ENCODE measurements at places on chromosomes 2 and 18.

- no peak for DNase-seq
These were observed 68.6 kb upstream of the PELI1 start for GRCh38 chr2:64212801-64213321.

DNA sequence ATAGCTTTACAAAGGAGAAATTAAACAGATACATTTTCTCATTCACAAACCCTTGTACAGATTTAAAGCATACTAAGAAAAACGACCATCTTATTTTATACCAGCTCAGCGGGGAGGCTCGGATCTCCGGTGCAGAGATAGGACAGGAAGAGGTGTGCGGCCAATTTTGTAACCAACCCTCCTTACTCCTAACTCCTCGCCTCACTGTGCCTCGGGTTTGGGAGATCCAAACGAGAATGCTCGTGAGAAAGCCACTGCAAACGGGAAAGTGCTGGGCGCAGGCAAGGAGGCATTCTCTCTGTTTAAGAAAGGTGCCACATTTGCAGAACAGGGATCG lies 1.2 kb downstream of the KDSR start:
- peak; percentile 37 for DNase-seq

DNA sequence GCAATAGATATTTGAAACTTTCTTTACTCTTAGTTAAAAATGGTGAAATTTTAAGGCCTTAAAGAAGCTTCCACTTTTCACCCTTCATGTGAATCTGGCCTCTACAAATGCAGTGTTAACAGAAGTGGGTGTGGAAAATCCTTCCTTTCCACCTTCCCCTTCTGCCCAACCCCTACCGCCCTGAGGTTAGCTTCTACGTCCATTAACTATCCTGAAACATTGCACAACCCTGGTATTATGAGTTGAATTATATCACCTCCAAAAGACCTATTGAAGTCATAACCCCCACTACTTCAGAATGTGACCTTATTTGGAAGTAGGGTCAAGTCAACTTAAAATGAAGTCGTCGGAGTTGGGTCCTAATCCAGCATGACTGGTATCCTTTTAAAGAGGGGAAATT lies 80.8 kb upstream of the ACSL3 start:
- no peak for DNase-seq

DNA sequence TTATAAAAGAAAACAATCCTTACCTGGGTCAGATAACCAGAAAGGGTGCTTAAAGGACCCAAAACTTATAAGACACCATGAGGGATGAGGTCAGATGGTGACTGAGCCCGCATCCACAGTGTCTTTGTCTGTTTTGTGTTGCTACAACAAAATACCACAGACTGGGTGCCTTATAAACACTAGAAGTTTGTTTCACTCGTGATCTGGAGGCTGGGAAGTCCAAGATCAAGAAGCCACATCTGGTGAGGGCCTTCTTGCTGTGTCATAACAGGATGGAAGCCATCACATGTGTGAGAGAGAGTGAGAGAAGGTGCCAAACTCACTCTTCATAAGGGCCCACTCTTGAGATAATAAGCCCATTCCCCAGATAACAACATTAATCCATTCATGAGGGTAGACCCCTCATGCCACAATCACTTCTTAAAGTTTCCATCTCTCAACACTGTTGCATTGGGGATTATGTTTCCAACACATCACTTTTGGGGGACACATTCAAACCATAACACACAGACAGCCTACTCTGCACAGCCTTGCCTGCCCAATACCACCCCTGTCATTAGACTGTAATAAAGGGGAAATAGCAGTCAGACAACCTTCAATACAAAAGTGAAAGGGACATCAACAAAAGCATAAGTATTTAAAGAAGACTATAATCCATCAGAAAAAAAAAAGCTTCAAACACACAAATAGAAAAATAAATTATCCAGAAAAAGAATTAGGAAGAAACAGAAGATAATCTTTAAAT lies 249.8 kb downstream of the ANAPC1 start:
- no peak for DNase-seq

GRCh38 chr18:13269521-13270011 lies 51.0 kb downstream of the LDLRAD4 start:
- no peak for DNase-seq

- DNase-seq, result no peak
These were observed 61.5 kb upstream of the RPE start for GRCh38 chr2:209940936-209941335.

- no peak for DNase-seq
These were observed 379.6 kb downstream of the FBXO15 start for GRCh38 chr18:73768043-73768442.

DNA sequence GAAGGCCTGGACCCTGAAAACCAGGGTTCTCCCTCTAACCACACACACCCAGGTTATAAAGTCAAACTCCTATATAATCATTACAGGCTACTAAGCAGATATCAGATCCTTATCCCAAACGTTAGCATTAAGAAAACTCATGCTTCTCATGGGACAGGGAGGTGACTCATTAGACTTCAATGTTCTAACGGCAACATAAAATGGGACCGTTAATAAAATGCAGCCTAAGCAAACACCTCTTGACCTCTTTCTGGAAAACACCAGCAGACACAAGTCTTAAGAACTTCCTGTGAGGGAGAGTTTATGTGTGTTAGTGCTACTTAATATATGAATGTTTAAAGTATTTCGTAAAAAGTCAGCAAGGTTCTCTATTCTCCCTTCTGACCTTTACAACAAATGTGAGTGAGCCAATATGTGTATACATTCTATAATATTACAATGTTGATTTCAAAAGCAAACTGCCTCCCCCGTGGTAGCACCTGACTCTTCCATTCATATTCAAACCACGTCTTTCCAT lies 31.7 kb downstream of the LPIN2 start:
- no peak for DNase-seq

GRCh38 chr2:226701052-226701451 lies 98.6 kb downstream of the IRS1 start:
- no peak for DNase-seq

DNA sequence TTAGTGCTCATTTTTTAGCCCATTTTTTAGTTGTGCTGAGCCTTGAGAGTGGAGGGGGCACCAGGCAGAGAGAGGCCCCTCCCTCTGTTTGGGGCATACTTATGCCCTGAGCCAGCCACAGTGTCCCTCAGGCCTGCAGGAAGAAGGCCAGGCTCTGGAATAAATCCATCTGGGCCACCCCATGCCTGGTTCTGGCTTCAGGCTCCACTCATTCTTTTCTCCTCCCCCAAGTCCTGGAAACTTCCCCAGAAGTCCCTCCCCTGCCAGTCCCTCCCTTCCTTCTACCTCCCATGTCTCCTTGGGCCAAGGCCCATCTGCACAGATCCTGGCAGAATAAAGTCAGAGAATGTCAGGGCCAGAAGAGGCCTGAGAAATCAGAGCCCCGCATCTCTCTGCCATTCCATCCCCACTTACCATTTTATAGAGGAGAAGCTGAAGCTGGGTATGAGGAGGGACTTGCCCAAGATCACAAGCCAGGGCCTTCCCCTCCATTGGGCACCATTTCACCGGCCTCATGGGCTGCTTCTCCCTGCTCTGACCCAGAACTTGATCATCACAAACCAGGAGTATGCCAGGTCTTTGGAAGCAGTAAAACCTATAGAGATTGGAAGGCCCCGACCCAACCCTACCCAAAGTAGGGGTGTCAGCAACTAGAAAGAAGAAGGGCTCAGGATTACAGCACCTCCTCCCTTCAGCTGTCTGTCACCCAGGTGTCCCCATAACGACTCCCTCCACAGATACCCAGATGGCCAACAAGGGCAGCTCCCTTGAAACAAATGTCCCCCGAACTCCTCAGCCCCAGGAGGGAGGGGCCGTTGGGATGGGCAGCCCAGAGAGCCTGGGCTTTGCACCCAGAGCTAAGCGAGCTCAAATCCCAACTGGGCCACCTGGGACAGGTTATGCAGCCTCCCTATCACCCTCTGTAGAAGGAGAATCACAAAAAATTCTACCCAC lies 108.4 kb downstream of the POLR1A start:
- no peak for DNase-seq

DNA sequence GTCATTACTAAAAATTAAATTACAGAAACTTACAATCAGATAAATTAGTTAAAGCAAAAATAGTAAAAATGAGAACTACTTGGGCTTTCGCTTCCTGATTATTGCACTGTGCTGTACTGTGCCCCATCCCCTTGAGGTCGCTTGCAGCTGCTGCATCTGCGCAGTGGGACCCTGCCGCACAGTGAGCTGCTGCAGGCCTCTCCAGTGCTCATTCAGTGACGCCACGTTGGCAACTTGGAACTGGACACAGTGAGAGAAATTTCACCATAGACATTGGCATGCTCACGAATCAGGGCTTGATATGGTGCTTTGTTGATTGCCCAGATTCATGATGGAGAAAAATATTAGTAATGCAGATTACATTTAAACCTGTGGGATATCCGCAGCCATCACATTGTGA lies 290.8 kb upstream of the MYT1L start:
- DNase-seq, result no peak

DNA sequence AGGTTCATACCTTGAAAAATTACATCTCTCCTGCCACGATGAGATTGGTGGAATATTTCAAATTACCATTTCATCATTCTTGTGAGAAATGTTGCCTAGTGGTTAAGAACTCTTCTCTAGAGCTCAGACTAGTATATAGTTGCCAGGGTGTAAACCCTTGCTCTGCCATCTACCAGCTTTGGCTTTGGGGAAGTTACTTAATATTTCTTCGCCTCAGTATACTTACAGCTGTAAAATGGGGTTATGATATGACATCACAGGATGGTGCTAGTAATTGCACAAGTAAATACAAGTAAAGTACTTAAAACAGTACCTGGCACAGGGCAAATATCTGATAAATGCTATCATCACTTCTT lies 1.5 kb downstream of the SPOPL start:
- DNase-seq, result peak; percentile 11

DNA sequence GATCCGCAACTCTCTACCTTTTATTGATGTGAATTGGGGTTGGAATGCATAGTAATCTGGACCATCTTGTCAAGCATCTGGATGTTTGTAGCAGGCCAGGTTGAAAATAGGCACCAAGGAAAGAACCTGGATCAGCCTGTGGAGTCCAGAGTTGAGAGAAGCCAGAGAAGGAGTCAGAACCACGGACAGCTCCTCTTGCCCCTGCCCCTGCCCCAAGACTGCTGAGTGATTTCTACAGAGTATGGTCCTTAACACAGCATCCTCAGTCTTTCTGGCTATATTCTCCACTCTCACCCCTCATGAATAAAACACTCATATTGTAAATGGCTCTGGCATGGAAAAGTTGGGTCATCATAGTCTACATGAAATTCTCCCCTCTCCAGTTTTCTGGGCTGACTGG lies 154.6 kb downstream of the LOXHD1 start:
- DNase-seq, result no peak

DNA sequence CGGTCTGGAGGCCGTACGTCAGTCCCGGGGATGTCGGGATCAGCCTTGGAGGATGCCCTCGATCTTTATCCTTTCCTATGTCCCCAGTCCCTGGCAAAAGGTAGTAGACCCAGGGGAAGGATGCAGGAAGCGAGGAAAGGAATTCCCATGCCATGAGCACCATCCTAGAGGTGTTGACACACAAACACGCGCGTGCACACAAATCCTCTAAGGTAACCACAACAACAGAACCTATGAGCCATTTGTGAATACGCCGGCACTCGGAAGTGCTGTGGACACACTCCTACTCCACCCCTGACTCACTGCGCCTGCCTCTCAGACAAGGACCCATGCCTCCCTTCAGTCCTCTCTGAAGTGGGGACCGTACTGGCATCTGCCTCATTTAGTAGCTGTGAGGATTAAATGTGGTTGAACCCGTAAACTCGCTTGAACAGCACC lies 11.3 kb upstream of the MLPH start:
- no peak for DNase-seq

- DNase-seq, result no peak
These were observed 12.3 kb downstream of the TMEM237 start for GRCh38 chr2:201631041-201631440.

GRCh38 chr2:233060980-233061590 lies 943 bp downstream of the INPP5D start:
- peak; percentile 75 for DNase-seq

GRCh38 chr2:71849111-71849510 lies 298.6 kb downstream of the CYP26B1 start:
- DNase-seq, result no peak

- DNase-seq, result no peak
These were observed 84.7 kb downstream of the BARD1 start for GRCh38 chr2:214724741-214725140.

DNA sequence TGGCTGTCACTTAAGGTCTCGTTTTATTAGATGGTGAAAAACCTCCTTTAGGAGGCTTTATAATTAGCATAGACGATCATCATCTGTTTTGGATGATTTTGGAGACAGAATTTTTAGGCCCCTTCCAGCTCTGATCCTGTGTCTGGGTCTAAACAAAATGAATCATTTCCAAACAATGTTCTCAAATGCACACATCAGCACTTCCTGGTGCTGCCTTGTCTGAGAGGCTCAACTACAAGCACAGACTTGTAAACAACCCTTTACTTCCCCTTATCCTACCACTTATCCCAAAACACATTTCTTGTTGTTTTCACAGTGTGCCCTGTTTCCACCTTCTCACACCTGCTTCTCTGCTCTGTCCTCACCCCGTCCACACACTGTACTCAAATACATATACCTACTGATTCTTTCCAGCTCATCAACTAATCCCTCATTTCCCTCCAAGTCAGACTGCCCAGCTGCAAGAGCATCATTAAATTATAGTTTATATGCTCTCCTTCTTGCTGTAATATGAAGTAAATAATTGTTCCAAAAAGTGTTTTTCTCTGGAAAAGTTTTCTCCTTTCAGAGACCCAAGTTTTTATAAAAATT lies 71.2 kb upstream of the COL3A1 start:
- DNase-seq, result no peak

DNA sequence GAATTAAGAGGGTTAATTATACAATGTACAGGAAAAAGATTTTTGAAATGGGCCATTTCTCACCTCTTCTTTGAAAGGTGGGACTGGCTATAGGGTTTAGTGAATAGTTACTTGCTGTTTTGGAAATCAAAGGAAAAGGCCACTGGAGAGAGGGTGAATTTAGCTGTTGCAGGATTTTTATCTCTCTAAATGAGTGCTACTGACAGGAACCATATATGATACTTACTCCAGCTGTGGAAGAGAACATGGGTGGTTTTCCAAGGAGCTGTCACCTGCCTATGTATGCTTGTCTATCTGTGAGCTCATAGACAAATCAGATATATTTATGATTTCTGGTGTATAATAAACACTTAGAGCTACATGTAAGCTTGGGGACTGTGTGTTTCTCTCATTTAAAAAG lies 430.4 kb downstream of the MTX2 start:
- no peak for DNase-seq

- DNase-seq, result no peak
These were observed 3.7 kb downstream of the RAMP1 start for GRCh38 chr2:237863102-237863511.

GRCh38 chr18:63617915-63618234 lies 26.2 kb downstream of the SERPINB4 start:
- no peak for DNase-seq

DNA sequence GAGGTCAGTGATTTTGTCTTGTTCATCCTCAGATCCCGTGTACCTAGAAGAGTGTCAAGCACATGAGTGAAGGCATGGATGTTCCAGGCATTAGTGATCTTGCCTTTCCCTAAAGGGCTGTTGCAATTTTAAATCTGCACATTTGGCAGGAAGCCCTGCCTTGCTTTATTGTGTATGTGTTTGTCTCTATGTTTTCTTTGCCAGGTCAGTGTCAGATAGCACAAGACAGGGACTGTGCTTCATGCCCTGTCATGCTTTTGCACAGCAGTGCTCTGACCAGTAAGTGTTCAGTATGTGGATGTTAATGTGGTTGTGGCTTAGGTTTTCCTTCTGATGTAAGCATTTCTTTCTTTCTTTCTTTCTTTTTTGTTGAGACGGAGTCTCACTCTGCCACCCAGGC lies 131.5 kb downstream of the RGPD3 start:
- no peak for DNase-seq

All from GM20000 (cell line).